ENCODE measurements at places on chromosomes 1 and 21. TPM values are rescaled to one million over a fixed set of nuclear protein-coding genes. Genes with fewer than 3 reads are reported as not detected.

The OR2L13 gene
- not detected for total RNA-seq

The CPT2 gene
- total RNA-seq = 47.1 TPM

The LCE1B gene
- total RNA-seq = 235 TPM

The CNTN2 gene
- 7.7 TPM for total RNA-seq

The MR1 gene
- 18.6 TPM for total RNA-seq

The FOXO6 gene
- total RNA-seq = 3.5 TPM

The AADACL4 gene
- not detected for total RNA-seq

The MROH9 gene
- not detected for total RNA-seq

The ZNF593OS gene
- total RNA-seq = not detected

The CDA gene
- 22.3 TPM for total RNA-seq

GRCh38 chr1:25086518-25087079, 145.7 kb downstream of the SYF2 start:
- no peak for DNase-seq

GRCh38 chr1:247924868-247925267, at the start of gene OR2AJ1:
TSS of gene OR2AJ1 (plus strand) at chr1:247924889. CDS start at chr1:247933769, 8,880 bp downstream.
- DNase-seq = no peak

- DNase-seq = no peak
Observed at GRCh38 chr1:244100704-244101453, 49.8 kb downstream of the ZBTB18 start.

DNA sequence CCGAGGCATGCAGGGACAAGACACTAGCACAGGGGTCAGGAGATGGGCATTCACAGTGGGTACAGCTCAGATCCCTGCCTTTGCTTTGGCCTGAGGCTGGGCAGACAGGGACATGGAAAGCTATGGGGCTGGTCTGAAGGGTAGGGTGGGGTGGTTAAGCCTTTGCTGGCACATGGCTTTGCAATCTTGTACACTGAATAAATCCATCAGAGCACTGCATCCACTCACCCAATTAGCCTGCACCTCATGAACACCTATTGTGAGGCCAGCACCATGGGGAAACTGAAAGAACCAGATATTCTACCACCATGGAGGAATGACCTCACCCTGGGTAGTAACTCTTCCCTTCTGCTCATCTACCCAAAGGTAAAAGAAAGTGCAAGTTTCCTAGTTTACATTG, 199.6 kb upstream of the LMO4 start:
- DNase-seq = no peak

DNA sequence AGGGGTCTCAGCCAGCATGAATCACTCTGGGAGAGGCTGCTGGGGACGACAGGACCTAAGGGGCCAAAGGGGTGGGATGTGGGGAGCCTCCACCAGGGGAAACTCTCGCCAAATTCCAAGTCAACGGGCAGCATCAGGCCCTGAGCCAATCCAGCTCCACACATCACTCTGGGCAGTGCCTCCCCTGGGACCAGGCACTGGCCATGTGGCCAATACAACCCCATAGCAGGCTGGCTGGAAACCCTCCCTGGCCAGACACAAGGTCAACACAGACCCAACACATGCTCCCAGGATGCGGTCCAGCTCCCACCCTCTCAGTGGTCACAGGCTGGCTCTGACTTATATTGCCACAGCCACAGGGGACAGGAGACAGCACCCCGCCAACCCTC, 60.0 kb downstream of the MEGF6 start:
- no peak for DNase-seq

GRCh38 chr1:64302971-64303370, 99.5 kb downstream of the UBE2U start:
- DNase-seq = no peak

DNA sequence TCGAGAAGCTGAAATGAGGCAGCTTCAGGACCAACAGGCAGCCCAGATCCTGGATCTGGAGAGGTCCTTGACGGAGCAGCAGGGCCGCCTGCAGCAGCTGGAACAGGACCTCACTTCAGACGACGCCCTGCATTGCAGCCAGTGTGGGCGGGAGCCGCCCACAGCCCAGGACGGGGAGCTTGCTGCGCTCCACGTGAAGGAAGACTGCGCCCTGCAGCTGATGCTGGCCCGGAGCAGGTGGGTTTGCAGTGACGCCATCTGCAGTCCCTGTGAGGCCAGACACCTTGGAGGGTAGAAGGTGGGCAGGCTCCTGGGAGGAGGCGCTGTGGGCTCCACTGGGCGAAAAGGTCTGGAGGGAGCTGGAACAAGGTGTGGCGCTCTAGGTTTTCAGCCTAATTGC, 39.7 kb downstream of the PCNT start:
- DNase-seq = no peak

DNA sequence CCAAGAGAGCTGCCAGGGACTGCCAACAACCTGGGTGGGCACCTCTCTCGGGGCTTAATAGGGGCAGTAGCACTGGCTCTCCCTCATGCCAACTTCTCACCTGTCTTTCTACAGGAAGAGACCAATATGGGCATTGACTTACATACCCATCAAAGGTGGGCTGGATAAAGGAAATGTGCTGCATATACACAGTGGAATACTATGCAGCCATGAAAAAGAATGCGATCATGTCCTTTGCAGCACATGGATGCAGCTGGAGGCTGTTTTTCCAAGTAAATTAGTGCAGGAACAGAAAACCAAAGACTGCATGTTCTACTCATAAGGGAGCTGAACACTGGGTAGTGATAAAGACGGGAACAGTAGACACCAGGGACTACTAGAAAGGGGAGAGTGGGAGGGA, 172.5 kb downstream of the URB2 start:
- no peak for DNase-seq

- no peak for DNase-seq
Observed at GRCh38 chr1:54172614-54173599, 20.1 kb upstream of the CDCP2 start.

DNA sequence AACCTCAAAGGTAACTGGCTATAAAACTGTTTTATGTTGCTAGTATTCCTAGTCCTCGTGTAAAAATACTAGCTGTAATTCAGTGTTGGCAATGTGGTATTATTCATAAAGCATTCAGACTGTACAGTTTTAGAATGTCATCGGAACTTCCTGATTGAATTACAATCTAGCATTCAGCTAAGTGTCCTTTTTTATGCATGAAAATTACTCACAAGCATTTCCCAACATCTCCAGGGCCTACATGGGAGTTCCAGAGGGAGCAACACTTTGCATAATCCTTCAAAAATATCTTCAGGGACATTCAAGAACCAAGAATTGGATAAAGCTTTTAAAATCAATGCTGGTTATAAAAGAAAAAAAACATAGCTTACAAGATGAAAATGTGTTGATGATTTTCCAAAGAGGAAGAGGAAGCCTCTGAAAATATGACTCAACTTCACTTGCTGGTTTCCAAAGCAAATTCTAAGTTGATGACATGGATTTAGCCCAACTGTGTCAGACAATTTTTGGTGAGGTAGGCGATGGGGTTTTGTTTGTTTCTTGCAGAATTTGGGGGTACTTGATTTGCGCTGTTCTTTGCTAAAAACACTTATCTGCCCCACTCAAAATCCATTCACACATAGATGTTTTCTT, 137.8 kb downstream of the SLC44A5 start:
- no peak for DNase-seq

DNA sequence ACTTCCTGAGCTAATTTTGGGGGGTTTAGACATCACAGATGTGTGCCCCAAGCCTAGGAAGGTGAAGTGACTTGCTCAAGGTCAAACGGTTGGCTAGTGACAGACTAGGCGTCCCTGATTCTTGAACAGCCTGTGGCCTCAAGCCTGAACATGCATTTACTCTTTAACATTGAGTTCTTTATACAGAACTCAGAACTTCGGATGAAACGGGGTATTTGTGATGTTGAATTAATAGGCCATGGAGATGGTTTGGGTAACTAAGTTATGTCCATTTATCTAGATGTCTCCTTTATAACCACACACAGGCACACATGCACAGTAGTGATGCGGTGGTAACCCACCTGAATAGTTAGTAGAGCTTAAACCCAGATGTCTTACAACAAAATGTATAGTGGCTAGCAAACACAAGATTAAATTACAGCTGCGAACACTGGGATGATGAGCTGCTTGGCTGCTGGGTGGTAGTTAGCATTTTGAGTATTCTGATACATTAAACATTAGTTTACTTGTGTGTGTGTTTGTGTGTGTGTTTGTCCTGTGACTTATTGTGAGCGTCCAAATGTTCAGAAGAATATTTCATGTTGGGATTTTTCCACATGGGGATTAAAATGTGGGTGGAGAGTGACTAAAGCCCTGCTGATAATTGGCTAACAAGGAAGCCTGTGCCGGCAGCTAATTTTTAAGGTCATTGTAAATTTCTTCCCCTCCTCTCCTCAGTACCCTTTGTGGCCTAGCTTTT, 2.3 kb downstream of the ATP1A1 start:
- DNase-seq = no peak

GRCh38 chr1:14254251-14254650, 344.2 kb upstream of the KAZN start:
- DNase-seq = no peak

- no peak for DNase-seq
Observed at GRCh38 chr1:67642629-67643028, 42.4 kb upstream of the GADD45A start.

DNA sequence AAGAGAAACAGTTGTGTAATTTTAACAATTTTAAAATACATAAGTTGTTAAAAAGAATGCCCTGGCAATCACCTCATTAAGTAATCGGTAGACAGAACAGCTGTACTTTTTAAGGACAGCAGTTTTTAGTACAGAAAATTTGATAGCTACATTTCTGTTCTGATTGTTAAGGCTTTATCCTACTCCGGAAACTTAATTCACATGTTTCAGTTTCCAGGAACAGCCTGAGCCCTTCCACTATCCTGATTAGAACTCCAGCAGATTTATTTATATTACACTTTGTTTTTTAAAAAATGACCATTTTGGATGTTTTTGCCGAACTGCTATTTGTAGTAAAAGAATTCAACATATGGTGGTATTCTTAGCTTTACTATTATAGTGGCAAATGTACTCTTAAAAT, 8.7 kb downstream of the PRRC2C start:
- DNase-seq = no peak

GRCh38 chr1:14238472-14239307, 359.8 kb upstream of the KAZN start:
- DNase-seq = peak; percentile 86

DNA sequence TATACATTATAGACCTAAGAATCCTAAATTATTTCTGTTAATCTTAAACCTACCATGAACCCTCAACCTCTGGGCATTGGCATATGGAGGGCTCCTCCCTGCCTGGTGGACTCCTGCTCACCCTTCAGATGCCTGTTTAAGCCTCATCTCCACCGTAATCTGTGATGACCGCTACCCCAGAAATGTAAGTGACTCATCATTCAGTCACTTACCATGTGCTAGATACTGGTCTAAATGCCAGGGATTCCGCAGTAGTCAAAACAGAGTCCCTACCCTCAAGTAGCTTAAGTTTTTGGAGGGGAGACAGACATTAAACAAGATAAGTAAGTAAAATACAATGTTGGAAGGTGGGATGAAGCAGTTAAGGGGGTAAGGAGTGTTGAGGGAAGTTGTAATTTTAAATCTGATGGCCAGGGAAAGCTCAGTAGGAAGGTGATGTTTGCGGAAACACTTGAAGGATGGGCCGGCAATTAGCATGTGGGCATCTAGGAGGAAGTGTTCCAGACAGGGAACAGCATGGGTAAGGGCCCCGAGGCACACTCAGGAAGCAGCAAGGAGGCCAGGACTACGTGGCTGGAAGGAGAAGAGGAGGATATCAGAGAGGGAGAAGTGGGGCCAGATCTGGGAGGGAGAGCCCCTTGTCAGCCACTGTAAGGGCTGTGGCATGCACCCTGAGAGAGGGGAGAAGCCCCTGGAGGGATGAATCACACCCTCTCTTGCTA, 141.7 kb upstream of the HOOK1 start:
- no peak for DNase-seq

Data from lower leg skin (tissue), 4 donors.